Activated T-helper 1 cell treated with Interleukin-2 at 50 U/mL for 16 hours (primary cell): ENCODE measurements at places on chromosomes 4 and X.

DNA sequence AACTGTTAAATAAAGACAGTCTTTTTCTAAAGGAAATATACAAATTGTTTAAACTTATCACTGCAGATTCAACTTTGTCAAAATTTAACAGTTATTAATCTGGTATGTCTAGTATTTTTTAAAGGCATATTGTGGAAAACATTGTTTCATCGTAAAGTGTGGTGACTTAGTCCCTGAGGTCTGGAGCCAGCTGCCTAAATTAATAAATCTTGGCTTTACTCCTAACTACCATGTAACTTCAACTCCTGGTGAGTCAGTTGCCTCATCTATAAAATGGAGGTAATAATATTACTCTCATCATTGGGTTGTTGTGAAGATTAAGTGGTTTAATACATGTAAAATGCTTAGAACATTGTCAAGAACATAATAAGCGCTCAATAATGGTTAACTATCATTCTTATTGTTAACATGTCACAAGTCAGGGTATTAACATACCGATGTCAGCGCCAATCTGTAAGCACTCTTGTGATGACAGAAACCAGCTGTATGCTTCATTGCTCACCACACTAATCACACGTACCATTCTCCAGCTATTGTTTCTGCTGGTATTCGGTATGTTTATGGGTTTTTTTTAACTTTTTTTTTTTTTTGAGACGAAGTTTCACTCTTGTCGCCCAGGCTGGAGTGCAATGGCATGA, 14.1 kb upstream of the SMIM43 start:
- no peak for DNase-seq

DNA sequence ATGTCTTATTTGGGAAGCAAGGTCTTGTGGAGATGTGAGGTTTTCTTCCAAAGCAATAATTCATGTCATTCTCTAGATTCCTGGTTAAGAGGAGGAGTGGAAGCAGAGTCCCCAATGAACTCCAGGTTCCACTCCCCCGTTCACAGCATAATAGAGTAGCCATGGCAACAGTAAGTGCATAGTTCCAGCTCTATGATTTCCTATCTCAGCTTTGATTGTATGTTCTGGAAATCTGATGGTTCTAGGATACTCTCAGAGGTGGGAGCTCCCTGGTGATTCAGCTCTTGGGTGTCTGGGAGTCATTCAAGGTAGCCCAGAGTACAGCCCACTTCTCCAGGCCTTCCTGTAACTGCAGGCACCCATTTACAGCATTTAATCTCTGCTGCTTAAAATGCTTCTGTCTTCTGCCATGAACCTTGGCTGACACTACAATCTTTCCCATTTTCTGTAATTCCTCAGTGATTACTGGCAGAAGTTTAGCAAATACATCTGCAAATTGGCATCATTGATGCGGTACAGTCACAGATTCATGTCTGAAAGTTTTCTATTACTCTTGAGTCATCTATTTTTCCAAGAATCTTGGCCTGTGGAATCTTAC, 242.0 kb downstream of the MAPK10 start:
- no peak for DNase-seq

GRCh38 chrX:148422526-148422925, 77.9 kb upstream of the AFF2 start:
- no peak for DNase-seq

DNA sequence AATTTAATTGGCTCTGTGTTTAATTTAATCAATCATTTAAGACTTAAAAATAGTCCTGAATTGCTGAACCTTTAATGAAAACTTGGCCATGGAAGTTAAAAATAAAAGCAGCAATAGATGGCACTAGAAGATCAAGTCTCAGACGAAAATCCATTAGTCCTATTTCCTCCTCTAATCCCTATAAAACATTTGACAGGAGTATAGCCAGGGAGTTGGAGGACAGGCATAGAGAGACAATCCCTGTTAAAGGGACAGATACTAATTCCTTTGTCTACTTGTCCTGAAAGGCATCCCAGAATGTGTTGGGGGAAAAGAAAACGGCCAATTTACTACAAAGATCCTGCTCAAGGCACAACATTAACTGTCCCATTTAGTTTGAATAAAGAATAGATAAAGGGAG, 276.3 kb upstream of the TACR3 start:
- no peak for DNase-seq

GRCh38 chr4:82624819-82625218, 63.0 kb upstream of the TMEM150C start:
- no peak for DNase-seq

GRCh38 chrX:7263330-7263729, 115.4 kb upstream of the PUDP start:
- no peak for DNase-seq

- no peak for DNase-seq
These were observed 180.9 kb upstream of the NUDT10 start for GRCh38 chrX:51151734-51152133.

- DNase-seq = no peak
These were observed 110.8 kb upstream of the H2AZ1 start for GRCh38 chr4:100060765-100061416.

DNA sequence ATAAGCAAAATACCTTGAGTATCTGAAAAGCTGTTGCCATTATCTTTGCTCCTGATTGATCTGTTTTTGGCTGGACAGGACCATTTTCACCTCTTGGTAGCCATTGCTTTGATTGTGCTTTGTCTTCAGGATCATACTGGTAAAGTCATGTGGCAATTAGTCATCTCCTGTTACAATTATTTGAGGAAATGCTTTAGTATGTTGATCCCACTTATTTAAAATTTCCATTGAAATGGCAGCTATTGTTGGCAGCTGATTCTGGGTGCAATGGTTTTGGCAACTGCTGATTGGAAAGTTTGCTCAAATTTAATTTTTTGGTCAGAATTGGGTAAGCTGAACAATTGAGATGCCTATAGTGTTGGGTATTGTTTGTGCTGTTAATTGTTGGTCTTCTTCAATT, 238.3 kb upstream of the TLL1 start:
- DNase-seq = no peak

- no peak for DNase-seq
These were observed 1.5 kb upstream of the SLC16A2 start for GRCh38 chrX:74419864-74420195.

DNA sequence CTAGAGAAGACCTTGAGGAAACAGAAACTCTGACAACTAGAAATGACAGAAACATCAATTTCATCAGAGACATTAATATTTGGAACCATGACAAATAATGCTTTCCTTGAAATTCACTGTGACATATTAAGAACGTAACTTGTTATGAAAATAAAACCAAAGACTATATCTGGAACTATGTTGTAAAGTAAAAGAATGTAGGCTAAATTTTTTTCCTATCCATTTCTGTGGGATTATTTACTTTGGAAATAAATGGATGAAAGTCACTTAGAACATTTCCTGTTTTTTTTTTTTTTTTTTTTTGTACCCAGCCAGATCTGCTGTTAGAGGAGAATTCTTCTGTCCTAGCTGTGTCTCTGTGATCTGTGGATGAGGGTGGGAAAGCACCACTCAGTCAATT, 255.9 kb downstream of the SPRY1 start:
- DNase-seq = no peak

DNA sequence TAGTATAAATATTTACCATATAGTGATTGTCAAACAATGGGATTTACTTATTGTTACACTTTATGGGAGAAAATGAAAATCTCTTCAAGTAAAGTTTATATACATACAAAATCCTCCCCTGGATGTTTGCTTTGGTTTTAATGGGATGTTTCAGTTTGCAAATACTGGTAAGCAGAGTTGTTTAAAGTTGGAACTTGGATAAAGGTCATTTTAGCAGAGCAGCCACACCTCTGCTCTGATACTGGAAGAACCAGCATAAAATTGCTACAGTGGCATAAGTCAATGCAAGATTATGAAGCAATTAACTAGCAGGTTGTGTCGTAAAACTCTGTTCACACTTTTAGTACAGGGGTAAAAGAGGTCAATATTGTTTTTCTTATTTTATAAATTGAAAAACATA, 101.2 kb downstream of the TRAPPC11 start:
- DNase-seq = no peak

GRCh38 chr4:72448231-72448630, 120.8 kb downstream of the ADAMTS3 start:
- no peak for DNase-seq

GRCh38 chr4:139901531-139902320, 236.1 kb downstream of the MGST2 start:
- no peak for DNase-seq

GRCh38 chr4:27000820-27001219, 140.2 kb downstream of the STIM2 start:
- no peak for DNase-seq

GRCh38 chr4:173246719-173247118, 78.1 kb downstream of the GALNT7 start:
- DNase-seq = no peak

DNA sequence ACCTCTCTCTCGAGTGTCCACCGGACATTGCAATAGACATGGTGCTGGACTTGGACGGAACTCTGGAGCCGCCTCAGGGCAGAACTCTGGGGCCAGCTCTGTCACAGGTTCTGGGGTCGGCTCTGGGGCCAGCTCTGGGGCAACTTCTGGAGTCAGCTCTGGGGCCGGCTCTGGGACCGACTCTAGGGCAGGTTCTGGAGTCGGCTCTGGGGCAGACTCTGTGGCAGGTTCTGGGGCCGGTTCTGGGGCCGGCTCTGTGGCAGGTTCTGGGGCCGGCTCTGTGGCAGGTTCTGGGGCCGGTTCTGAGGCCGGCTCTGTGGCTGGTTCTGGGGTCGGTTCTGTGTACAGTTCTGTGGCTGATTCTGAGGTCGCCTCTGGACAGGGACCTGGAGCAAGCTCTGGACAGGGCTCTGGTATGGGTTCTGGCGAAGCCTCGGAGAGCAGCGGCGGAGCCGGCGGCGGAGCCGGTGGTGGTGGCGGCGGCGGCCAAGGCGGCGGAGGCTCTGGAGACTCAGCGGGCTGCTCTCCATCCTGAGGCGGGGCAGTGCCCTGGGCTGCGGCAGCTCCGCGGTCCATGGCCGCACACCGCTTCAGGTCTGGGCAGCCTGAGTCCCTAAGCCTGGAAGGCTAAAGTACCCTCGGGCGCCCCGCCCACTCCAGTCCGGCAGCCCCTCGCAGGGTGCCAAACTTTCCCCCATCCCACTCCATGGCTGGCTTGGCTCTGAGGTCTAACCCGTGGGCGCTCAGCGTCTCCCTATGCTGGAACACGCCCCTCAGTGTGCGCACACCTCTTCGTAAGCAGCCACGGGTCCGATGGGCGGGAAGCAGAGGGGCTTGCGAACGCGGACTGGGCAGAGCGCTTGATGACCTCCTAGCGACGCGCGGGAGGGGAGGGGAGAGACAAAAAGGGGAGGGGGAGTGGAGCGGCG, at the start of gene DGKK:
Gene DGKK (minus strand): TSS at position 723 of the 929 bp plus-strand sequence. CDS start 147 bp downstream, at position 576.
- DNase-seq = no peak

DNA sequence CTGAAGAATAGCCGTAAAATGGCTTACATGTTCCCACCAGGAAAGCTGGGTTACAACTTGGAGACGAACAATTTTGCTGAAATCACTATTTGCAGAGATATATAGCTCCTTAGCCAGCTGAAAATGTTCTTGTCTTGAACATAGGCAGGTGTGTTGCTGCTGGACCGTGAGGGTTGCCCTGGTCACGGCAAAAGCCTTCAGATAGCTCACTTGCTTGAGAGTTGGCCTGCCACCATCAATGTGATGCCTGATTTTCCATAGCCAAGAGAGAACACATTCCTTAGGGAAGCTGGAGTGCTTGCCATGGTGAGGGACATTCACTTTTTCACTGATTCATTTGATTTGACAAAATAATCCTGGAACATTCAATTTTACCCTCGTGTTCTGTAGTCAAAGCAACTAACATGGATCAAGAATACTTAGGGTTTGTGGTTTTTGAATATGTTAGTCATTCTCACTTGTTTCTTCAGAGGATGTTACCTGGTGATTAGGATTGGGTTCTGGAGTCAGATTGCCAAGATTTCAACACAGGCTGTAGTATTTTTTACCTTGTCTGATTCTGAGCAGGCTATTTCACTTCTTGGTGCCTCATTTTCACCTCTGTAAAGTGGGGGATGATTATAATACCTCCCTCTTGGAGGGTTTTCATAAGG, 536.9 kb downstream of the RAPGEF2 start:
- DNase-seq = no peak

- DNase-seq = no peak
These were observed 1566.9 kb downstream of the STIM2 start for GRCh38 chr4:28427306-28428085.

- no peak for DNase-seq
These were observed 101.8 kb upstream of the HPF1 start for GRCh38 chr4:169859366-169860216.

- no peak for DNase-seq
These were observed 94.4 kb downstream of the TLL1 start for GRCh38 chr4:165967486-165967885.

- DNase-seq = no peak
These were observed 80.1 kb downstream of the RS1 start for GRCh38 chrX:18591834-18592233.

DNA sequence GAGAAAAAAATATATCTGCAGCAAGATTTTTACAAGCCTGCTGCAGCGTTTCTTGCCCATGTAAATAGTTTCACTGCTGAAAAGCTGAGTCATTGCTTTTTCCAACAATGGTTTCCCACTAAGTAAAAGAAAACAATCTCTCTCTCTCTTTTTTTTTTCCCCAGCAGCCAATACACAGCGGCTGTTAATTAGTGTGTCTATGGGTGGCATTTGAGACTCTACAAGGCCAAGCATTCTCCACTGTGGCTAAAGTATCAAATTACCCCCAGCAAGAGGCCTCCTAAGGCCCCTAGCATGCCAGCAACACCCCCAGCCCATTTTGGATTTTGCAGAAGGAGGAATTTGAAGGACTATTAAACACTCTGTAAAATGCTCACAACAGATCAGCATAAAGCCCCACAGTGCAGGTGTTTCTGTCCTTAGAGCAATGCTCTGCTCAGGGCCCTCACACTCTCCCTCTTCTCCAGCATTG, 837.4 kb downstream of the TRIML1 start:
- DNase-seq = no peak

- no peak for DNase-seq
These were observed 191.1 kb downstream of the NAA11 start for GRCh38 chr4:79134767-79135166.

DNA sequence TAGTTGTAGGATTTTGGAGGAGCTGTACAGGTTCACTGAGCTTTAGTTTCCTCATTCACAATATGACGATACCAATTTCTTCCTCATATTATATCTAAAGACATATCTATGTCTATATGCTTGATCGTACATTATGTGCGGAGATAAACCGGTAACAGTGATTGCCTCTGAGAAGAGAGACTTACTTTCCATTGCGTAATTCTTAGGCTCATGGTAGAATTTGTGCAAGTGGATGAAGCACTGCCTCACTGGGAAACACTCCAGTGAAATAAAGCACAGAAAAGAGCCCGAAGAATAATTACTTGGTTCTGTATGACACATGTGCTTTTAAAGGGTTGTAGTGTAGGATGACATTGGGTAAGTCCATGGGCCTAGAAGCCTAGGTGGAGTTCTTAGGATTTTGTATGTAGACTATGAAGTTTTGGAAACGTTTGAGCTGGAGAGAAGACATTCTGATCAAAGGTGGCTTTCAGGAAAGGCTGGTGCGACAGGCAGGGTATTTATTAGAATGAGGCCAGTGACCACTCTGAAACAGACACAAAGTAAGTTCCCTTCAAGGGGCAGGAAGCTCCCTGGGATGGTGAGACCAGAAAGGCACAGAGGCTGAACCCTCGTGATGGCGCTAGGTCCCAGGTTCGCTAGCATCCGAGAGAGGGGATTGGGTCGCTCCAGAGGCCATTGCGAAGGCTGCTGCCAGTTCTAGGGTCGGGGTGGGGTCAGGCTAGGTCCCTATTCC, 649 bp upstream of the VBP1 start:
- DNase-seq = no peak
